ENCODE measurements at places on chromosomes 4 and X.

- DNase-seq: no peak
Measured at GRCh38 chrX:10906866-10907265, 204.3 kb upstream of the HCCS start.

GRCh38 chr4:29224911-29225310 is 1495.3 kb upstream of the PCDH7 start:
- DNase-seq: no peak

- no peak for DNase-seq
Measured at GRCh38 chr4:86561256-86561655, 32.9 kb upstream of the PTPN13 start.

DNA sequence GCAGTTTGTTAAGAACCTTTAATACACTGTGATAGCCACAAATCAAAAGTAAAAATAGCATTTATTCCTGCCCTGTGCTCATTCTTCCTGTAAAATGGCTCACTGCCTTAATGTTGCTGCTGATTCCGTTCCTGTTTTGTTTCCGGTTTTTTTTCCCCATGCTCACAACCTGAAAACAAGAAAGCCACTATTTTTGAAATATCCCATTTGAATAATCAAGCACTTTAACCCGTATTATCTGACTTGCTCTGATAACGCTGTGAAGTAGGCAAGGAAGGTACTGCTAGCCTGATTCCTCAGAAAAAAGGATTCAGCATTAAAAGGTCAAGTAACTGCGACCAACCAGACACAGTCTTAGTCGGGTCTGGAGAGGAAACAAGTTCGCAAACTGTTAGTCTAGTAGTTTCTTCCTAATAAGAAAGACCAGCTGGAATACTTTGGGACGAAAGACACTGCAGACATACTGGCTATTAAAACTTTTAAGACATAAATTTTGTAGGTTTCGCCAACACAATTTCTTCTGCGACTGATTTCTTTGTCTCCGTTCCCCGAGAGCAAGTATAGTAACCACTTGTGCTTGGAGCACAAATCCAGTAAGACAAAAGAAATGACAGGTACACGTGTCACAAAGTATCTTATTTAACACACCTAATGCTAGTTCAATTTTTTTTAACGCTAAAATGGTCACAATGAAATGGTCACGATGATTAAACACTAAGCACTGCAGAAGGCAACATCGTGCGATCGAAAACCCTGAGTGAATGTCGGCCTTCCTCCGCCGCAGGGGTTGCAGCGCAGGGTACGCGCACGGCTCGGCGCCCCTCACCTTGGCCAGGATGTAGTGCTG is 802 bp downstream of the COX18 start:
- DNase-seq: no peak

DNA sequence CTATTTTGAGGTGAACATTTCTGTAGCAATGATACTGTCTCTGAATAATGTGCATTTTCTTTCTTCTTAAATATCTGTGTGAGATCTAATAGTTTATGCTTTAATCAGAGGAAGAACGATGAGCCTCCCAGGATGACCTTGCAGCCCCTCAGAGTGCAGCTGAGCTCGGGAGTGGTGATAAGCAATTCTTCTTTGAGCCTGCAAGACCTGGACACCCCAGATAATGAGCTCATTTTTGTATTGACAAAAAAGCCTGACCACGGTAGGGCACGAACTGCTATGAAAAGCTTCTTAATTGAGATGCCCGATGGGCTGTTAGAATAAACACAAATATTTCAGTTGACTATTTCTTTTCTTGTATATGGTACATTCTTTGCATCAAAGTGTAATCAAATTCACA is 105.0 kb upstream of the ANXA3 start:
- DNase-seq: no peak

- no peak for DNase-seq
Measured at GRCh38 chr4:41418444-41418843, 119.5 kb upstream of the LIMCH1 start.

GRCh38 chr4:186844059-186844681 is 120.5 kb upstream of the FAT1 start:
- no peak for DNase-seq
